ENCODE measurements at places on chromosomes 12 and 14.

- no peak for DNase-seq
These were observed 32.8 kb downstream of the CCDC91 start for GRCh38 chr12:28223025-28223554.

GRCh38 chr12:6532051-6532926 is 2.0 kb upstream of the GAPDH start:
- no peak for DNase-seq

- DNase-seq = peak; percentile 25
These were observed 5.5 kb downstream of the OR10AD1 start for GRCh38 chr12:48197549-48197970.

- DNase-seq = no peak
These were observed 137.0 kb downstream of the CRADD start for GRCh38 chr12:93813972-93814821.

DNA sequence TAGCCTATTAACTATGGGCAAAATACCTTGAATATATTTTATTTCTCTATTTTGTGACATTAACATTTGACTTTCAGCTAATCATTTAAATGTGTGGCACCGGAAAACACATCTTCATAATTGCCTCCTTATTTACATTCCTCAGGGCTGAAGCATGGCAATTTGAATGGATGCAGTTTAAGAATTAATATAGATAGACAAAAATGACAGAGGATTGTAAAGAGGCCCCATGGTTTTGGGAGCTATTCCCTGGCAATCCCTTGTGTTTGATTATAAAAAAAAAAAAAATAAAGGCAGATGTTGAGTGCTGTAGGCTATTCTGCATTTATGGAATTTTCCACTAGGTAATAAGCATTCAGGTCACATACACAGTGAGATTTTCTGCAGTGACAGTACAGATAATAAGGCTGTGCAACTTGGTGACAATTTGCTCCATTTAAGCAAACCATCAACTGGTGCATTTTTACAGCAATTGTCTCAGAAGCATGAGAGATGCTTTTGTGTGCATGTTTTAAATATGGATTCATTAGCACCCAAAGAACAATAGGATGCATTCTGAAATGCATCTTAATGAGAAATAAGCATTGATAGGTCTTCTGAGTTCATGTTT is 123.2 kb upstream of the SLC38A4 start:
- DNase-seq = no peak

GRCh38 chr12:130617219-130617618 is 98.9 kb downstream of the RIMBP2 start:
- no peak for DNase-seq

DNA sequence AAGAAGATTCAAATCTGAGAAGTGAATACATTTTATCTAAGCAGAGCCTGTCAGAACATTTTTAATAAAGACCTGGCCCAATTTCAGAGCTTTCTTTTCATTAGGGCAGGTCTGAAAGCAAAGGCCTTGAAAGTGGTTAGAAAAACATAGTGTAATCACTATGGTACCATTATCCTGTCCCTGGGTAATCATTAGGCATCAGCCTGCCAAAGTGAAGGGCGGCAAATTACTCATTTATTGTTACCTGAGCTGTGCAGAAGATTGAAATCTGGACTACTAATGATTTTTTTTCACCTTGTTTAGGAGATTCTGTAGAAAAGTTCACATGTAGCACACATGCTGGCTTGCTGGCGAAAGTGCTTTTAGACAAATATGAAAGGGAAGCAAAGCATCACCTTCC is 92.6 kb upstream of the PRKD1 start:
- peak; percentile 21 for DNase-seq

- no peak for DNase-seq
These were observed 248.0 kb upstream of the PDE3A start for GRCh38 chr12:20120403-20120725.

DNA sequence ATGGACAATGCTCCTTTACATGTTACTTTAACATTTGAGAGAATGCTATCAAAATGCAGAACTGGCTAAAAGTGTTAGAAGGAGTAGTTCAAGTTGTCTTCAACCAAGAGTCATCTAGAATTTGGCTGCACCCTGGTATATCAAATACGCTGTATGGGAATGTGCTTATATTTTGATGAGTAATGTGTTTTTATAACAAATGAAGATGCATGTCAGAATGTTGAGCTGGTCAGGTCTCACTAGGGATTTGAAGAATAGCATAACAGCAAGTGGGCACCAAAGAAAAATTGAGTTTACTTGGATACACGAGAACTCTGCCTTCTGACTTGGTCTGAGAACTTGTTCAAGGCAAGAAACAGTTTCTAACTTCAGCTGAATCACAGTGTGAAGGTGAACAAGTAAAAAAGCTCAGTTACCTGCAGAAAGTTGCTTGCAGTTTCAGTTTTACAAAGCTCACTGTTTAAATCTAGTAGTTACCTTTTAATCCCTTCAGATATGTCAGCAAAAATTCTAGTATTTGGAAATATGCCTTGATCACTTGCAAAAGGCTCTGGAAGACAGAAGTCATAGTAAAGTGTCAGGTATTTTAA is 82.3 kb downstream of the PDE3A start:
- no peak for DNase-seq

DNA sequence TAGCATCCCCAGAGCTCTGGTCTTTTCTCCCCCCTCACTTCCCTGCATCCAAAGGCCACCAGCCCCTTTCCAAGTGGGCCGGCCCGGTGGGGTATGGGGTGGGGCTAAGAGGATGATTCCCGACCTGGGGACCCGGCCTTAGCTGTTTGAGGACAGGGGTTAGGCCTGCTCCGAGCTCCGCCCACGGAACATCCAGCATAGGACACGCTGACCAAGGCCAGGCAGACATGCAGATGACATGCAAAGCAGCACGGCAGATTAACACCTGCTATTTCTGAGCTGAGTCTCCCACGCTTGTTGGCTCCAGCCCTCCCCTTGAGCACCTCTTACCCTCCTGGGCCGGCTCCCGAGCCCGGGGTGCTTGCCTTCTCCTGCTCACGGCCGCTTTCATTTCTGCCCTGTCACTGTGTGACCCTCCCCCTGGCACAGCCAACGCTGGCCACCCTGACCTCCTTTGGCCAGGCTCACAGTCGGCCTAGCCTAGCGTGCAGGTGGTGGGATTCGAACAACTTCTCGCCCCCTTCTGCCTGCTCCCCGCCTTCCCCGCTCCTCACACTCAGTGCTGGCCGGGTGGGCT is 40.2 kb downstream of the TEAD4 start:
- DNase-seq = no peak

DNA sequence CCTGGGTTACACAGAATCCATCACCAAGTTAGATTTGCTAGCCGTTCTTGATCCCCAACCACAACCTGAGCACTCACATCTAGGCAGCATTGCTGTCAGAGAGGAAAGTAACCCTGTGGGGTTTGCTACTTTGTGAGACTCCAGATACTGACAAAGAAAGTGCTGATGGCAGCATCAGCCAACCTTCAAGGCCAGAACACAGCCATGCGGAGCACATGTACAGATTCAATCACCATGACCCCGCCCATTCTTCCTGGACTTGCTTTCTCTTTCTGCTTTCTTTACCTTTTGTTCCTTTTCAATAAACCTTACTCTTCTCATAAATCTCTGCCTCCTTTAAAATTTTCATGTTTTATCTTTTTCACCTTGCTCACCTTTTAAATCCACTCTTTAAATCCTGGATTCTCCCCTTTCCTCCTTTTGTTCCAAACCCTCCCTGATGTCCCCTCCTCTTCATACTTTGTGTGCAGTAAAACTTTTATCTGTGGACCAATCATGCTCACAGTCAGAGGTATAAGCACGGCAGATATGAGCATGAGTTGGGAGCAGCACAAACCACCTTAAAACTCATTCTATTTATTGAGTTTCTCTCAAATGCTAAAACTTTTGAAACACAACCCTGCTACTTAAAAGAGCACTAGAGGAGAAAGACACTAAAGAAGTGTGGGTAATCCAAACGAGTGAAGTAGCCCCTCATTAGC is 21.9 kb upstream of the CERS5 start:
- DNase-seq = no peak

DNA sequence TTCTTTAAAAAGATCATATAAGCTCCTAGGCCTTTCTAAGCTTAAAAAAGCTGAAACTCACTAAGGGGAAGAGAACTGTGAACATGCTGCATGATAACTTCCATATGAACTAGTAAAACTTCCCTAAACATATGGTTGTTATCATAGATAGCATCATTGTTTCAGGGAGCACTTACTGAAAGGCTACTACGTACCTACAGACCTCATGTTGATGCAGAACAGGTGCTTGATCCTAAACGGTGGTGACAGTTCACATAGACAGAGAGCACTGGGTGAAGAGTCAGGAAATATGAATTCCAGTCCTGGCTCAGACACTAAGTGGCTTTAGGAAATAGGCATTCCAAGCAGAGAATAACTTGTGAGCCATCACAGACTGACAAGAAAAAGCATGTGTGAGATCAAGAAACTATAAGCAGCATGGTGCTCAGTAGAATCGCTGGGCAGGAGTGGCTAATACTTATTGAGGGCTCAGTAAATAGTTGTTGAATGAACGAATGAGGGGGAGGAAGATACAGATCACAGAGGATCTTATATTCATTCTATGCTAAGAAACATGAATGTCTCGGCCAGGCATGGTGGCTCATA is 78.4 kb upstream of the NUDT4 start:
- no peak for DNase-seq

DNA sequence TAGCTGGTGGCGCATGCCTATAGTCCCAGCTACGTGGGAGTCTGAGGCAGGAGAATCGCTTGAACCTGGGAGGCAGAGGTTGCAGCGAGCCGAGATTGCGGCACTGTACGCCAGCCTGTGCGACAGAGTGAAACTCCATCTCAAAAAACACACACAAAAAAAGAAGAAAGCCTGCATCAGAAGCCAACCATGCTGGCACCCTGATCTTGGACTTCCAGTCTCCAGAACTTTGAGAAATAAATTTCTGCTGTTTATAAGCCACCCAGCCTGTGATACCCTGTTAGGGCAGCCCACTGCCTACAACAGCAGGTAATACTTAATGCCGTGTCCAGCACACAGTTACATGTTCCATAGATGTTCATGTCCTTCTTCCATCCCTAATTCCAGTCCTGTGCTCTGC is 62.7 kb downstream of the NDUFA12 start:
- no peak for DNase-seq

GRCh38 chr12:2003676-2004112 is 563 bp downstream of the DCP1B start:
- peak; percentile 45 for DNase-seq

- no peak for DNase-seq
These were observed 173.3 kb downstream of the ANO2 start for GRCh38 chr12:5771756-5772155.

DNA sequence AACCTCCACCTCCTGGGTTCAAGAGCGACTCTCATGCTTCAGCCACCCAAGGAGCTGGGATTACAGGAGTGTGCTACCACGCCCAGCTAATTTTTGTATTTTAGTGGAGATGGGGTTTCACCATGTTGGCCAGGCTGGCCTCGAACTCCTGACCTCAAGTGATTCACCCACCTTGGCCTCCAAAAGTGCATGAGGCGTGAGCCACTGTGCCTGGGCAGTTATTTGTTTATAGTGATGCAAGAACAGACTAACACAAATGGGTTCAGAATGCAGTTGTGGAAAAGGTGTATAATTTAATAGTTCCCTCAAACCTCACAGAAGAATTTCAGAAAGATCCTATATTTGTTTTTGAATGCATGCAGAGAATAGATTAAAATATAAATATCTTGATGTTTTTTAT is 447.1 kb downstream of the ZFP36L1 start:
- no peak for DNase-seq

DNA sequence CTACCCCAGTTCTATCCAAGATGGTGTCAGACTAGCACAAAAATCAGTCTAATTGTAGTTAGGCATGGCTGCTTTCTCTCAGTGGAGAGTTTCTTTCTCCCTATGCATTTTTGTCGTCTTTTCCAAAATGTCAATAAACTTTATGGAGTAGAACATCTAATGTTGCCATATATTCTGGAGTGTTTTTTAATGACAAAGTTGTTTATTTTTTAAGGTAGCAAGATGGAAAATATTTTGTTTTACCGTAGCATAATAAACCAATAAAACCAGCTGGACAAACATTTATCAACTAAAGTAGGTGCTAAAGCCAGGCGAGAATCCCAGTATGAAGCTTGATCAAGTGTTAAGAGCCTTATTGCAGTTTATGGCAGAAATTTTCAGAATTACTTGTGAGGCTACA is 146.3 kb downstream of the TMTC2 start:
- DNase-seq = no peak

DNA sequence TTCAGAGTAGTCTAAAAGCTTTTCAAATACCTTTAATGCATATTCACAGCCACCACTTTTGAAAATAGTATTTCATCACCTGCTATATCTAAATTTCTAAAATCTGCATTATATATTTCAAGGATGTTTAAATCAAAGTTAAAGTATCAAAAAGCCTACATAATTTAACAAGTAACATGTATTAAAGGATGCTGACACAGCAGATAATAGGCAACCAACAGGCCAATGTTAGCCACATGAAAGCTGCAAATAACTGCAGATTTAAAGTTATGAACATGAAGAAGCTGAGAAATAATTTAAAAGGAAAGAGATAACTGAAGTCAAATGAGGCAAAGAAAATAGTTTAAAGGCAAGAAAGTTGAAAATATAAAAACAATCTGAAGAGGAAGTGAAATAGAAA is 39.8 kb upstream of the NELL2 start:
- DNase-seq = no peak

DNA sequence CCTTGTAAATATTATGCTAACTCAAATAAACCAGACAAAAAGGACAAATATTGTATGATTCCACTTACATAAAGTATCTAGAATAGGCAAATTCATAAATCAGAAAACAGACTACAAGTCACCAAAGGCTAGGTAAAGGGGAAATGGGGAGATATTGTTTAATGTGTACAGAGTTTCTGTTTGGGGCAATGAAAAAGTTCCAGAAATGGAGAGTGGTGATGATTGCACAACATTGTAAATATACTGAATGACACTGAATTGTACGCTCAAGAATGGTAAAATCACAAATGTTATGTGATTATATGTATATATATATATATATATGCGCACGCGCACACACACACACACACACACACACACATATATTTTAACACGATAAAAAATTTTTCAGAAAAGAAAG is 182.5 kb downstream of the SLC2A13 start:
- no peak for DNase-seq

DNA sequence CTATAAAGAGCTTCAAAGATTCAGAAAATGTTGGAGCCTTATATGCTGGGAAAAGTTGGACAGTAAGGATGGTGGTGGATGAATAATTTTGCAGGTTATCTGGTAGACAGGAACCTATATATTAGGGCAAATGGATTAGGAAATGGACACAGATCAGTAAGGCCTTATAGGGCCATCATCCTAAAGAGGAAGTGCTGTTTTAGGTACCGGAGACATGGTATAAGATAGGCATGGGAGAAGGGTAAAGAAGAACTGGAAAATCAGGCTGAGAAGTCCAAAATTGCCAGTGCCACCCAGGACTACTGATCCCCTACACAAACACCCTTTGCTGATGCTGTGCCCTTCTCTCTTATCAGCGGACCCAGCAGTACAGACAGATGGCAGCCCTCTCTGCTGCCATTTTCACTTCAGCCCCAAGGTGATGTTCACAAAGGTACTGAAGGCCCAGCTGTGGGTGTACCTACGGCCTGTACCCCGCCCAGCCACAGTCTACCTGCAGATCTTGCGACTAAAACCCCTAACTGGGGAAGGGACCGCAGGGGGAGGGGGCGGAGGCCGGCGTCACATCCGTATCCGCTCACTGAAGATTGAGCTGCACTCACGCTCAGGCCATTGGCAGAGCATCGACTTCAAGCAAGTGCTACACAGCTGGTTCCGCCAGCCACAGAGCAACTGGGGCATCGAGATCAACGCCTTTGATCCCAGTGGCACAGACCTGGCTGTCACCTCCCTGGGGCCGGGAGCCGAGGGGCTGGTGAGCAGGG is 5.5 kb downstream of the GDF11 start:
- DNase-seq = no peak

GRCh38 chr12:868722-869121 is 80.8 kb downstream of the RAD52 start:
- no peak for DNase-seq

Data from NCI-H1417 treated with DMSO at 0.1 percent for 48 hours (cell line).